Stimulated activated CD8-positive, alpha-beta memory T cell treated with anti-CD3 and anti-CD28 coated beads, Interleukin-4, amount 100 ng/mL, for 4 hours (primary cell): ENCODE measurements at places on chromosomes 6 and 20.

- no peak for DNase-seq
Observed at GRCh38 chr6:137651591-137652335, 157.6 kb upstream of the OLIG3 start.

GRCh38 chr20:30985386-30985785, 272.1 kb upstream of the DEFB115 start:
- no peak for DNase-seq

- no peak for DNase-seq
Observed at GRCh38 chr6:129704708-129705107, 5.3 kb downstream of the ARHGAP18 start.

GRCh38 chr6:69145062-69145461, 510.0 kb downstream of the ADGRB3 start:
- no peak for DNase-seq

GRCh38 chr6:21850691-21851090, 257.1 kb downstream of the SOX4 start:
- DNase-seq: no peak

DNA sequence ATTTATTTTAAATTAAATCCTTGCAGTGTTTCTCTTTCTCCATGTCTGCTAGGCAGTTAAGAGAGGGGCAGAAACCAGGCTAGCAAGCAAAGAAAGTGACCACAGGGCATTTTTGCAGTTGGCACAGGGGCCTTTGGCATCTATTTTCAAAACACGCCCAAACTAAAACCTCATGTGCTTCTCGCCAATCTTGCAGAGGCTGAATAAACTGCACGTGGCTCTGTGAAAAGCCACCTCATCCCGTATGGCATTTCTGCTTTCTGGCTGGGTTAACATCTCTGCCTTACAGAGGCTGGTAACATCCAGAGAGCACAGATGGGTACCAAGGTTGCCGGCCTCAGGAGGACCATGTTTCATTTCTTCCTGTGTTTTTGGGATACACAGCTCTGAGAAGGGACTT, 54.6 kb downstream of the GJA10 start:
- DNase-seq: no peak

GRCh38 chr6:17808609-17809008, 101.9 kb upstream of the NUP153 start:
- DNase-seq: no peak

- DNase-seq: no peak
Observed at GRCh38 chr6:116073765-116074440, 13.2 kb upstream of the FRK start.

- DNase-seq: no peak
Observed at GRCh38 chr20:4767084-4767483, 45.4 kb downstream of the PRND start.

GRCh38 chr6:115733426-115733825, 327.3 kb downstream of the FRK start:
- no peak for DNase-seq

DNA sequence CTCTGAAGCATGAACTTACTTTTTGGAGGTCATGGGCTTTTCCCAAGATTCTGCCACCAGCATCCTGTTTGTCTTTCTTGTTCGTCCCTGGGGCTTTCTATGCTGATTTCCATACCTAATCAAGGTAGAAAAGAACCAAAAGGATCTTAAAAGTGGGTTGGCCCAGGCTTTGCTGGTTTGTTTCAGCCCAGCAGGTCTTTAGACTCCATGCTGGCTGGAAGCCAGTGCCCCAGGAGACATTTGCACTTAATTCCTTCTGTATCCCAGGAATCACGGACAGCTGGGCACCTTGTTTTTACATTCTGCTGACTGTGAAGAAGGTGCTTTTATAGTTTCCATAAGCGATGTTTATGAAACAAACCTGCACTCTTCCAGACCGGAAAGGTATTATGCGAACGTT, 195.9 kb downstream of the CDH4 start:
- DNase-seq: no peak

DNA sequence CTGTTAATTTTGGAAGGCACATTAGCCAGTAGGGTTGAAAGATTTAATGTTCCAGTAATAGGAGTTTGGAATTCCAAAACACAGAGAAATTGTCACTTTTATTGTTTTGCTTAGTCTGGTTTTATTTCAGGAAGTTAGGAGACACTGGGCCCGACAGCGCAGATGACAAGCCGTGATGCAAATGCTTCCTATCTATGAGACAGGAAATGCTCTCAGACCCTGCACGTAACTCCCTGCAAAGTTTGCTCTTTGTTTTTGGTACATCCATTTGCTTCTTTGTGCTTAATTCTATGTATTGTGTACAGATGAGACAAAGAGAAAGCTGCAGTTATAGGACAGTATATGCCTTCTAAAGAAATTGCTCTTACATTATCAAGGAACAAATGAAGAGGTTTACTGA, 201.6 kb upstream of the SGK1 start:
- DNase-seq: no peak

GRCh38 chr6:111612379-111612778, 6.7 kb upstream of the TRAF3IP2 start:
- no peak for DNase-seq

DNA sequence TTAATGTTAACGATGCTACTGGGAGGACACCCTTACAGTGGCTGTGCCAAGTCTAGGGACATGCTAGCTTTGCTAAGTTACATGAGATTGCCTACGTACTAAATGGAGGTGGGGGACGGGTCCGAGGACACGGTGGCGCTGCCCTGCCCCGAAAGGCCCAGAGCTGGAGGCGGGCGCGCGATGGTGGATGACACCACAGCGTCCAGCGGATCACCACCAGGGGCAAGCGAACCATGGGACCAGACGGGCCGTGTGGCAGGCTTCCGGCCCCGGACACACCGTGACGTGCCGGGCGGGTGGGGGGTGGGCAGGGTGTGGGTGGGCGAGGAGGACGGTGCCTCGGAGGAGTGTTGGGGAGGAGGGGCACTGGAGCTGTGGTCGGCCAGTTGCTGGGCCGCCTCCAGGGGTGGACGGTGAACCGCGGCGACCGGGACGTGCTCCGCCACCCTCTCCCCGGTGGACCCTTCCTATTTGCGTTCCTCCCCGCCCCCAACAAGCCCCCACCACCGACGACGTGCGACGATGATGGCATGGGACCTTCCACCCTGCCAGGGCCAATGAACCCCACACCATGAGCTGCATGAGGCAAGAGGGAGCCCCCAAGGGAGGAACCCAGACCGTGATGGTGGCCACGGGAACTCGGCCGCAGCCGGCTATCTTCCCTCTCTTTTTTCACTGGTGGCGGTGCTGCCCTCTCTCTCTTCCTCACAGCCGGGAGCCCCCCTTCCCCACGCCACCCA, 773.3 kb upstream of the DEFB115 start:
- DNase-seq: no peak

DNA sequence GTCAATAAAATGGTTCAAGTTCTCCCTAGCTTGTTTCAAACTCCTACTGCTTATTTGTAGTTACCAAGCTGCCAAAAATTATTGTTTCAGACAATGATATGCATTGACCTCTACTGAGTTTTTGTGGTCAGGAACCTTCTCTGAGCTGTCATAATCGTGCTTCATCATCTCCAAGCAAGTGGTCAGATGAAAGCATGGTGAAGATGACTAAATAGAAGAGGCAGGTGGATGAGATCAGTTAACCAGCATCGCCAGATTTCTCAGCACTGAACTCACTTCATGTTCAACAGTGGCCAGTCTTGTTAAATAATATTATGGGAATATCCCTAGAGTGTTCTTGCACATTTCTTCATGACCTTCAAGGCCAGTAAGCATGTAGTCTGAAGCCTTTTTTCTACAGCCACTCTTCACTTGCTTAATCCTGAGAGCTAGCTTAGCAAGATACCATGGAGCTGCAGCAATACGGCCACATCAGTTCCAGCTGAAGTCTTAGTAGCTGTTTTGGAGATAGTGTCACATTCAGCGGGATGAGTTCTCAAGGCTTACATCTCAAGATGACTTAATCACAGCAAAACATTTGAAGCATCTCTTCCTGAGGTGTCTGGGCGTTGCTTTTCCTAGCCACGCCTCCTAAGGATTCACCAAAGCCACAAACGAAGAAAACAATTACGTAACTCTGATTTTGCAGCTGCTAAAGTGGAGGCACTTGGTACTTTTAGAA, 101.6 kb upstream of the TMEM30A start:
- no peak for DNase-seq

DNA sequence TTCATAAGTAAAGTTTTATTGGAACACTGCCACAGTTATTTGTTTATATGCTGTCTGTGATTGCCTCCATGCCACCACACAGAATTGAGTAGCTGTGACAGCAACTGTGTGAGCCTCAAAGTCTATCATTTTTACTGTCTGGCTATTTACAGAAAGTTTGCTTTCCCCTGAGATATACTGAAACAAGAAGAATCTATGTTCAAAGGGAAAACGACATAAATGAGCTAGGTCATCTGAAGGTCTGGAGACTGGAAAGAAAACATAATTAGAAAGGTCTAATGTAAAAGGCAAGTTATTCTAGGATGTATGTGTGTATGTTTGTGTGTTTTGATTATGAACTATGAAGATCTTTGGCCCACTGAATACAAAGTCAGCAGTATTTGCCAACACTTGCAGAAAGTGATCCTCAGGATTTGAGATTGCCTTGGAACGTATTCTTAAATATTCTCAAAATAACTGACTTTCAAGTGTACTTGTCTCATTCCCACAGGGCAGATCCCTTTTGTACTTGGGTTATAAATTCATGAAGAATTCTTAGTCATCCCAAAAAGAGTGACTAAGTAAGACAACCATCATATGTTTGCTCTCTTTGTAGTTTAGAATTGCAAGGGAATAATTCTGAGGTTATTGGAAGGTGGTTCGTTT, 677.7 kb downstream of the DOK5 start:
- DNase-seq: no peak

- DNase-seq: no peak
Observed at GRCh38 chr6:113488812-113489685, 368.1 kb upstream of the MARCKS start.

- DNase-seq: no peak
Observed at GRCh38 chr20:1539816-1540419, 17.6 kb downstream of the SIRPD start.

DNA sequence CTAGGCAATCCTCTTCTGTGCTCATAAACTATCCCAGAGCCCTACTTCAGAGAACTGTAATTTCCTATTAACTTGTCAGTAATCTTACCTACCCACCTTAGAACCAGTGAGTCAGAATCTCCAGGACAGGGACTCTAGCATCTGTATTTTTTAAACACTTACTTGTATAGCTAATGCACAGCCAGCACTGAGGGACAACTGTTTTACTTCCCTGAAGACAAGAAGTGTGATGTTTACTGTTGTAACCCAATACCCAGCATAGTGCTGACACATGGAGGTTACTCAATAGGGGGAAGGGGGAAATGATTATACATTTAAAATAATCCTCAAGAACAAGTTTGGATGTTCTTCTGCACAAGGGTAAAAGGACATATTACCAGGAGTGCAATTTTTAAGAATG, 130.8 kb downstream of the BTBD9 start:
- DNase-seq: no peak

- DNase-seq: no peak
Observed at GRCh38 chr6:46046558-46047174, 31.0 kb upstream of the CLIC5 start.

- DNase-seq: no peak
Observed at GRCh38 chr20:50381771-50382593, 128.2 kb upstream of the PTPN1 start.
